ENCODE measurements at places on chromosomes 11 and 22. TPM values are rescaled to one million over a fixed set of nuclear protein-coding genes. Genes with fewer than 3 reads are reported as not detected.
A peak's percentile ranks its signal among the peaks of the same experiment; 100 is the strongest.

Gene C11orf91
- total RNA-seq, result 0.61 TPM

DNA sequence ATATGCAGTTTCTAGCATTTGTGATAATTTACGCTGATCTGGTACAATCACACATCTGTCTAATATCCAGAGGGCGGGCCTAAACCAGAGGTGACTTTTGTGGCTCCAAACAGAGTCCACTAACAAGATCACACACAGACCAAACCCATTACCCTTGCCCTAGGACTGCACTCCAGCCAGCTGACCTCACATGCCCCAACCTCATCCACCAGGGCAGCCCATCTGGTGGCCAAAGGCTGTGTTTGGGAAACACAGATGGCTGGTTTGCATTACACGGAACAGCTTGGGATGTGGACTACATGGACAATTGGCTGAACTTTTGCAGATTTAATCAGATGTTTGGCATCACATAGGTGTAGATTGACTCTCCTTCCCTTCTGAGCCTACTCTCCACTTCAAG lies 228.2 kb downstream of the GRIK4 start:
- no peaks in the 10 kb centered on the region for H3K36me3 ChIP-seq
- no peak overlapping the region for H3K27ac ChIP-seq
- no peak overlapping the region for H3K4me3 ChIP-seq
- H3K4me1 ChIP-seq, result no peaks in the 10 kb centered on the region

DNA sequence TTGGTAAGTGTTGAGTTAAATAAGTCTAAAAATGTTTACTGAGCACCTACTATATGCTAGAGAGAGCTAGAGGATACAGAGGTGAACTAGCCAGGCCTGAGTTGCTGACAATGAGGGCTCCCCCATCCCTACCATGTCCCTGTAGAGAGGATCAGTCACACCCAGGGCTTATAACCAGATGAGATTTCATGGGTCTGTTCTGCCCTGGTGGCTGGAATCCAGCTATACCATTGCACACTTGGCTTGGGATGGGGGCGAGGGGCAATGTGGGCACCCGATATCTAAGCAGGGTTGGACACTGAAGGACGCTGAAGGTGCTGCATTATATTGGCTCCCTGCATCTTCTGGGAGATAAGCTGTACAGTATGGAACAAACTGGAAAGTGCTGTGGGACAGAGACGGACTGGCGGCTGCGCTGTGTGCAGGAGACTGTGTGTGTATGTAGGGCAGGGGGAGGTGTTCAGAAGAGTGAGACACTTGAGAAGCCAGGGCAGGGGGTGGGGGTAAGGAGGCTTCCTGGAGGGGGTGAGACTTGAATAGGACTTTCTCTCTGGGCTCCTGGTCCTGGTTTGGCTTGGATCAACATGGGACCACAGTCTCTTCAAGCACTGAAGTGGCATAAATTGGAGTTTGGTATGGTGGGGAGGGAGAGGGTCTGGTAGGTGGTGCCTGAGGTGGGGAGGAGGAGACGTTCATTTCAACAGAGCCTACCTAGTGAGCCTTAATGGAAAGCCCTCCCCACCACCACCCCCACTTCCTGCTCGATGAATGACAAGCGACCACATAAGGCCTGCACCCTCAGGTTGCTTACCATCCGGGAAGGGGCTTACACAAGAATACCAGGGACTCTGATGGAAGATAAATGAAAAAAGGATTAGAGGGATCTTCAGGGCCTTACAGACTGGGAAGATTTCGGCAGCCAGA lies 1.8 kb downstream of the CD82 start:
- no peaks in the 10 kb centered on the region for H3K27me3 ChIP-seq
- H3K27ac ChIP-seq, result peak overlapping the region; percentile 56
- peaks cover 75% of the 10 kb centered on the region for H3K4me1 ChIP-seq
- no peak for DNase-seq

Gene THY1
- 57.8 TPM for total RNA-seq

Gene VSIG10L2
- not detected for total RNA-seq

GRCh38 chr11:35248558-35249323 lies 109.8 kb downstream of the CD44 start:
- H3K27me3 ChIP-seq, result no peaks in the 10 kb centered on the region
- DNase-seq, result no peak
- H3K4me1 ChIP-seq, result peaks cover 26% of the 10 kb centered on the region
- no peak overlapping the region for H3K27ac ChIP-seq
- no peaks in the 10 kb centered on the region for H3K36me3 ChIP-seq

DNA sequence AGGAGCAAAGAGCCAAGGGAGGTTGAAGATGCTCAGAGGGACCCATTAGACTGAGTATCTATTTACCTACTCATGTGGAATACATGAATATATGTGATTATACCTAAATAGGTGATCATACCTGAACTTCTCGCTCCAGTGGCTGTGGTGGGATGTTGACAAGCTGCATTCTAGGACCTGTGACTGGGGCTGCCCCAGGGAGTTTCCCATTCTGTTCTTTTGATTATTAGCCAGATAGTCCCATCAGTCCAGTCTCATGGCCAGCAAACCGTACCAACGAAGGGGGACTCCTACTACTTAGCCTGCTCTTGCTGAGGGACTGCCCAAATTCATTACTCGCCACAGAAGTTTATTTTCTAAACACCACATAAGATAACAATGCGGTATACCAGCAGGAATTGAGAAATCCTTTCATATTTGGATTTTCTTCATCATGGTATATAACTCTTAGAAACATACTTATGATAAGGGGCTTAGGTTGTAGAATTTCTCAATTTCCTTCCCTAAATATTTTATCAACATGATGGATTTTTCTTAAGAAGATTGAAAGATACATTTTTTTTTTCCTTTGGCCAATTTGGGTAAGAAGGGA lies 273.9 kb downstream of the NTM start:
- no peaks in the 10 kb centered on the region for H3K36me3 ChIP-seq
- H3K4me1 ChIP-seq, result no peaks in the 10 kb centered on the region
- no peak overlapping the region for H3K4me3 ChIP-seq
